ENCODE measurements at places on chromosomes 7 and 10.
A peak's percentile ranks its signal among the peaks of the same experiment; 100 is the strongest.

GRCh38 chr10:124132876-124133275 is 39.5 kb upstream of the CHST15 start:
- DNase-seq = no peak

DNA sequence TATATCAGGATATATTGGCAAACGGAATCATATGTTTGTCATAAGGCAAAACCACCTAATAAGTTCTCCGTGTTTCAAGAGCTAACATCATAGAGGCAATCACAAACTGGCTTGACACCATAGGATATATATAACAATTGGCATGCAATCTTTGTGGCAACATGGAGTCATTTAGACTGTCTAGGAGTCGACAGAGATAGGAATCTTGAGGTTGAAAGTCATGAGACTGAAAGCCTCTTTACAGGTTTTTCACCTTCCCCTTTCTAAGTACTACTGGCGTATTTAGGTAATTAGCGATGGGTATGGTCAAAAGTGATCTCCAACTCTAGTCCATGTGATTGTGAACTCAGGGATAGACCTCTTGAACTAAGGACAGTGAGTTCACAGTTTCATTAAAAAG is 63.7 kb downstream of the THSD7A start:
- DNase-seq = no peak

DNA sequence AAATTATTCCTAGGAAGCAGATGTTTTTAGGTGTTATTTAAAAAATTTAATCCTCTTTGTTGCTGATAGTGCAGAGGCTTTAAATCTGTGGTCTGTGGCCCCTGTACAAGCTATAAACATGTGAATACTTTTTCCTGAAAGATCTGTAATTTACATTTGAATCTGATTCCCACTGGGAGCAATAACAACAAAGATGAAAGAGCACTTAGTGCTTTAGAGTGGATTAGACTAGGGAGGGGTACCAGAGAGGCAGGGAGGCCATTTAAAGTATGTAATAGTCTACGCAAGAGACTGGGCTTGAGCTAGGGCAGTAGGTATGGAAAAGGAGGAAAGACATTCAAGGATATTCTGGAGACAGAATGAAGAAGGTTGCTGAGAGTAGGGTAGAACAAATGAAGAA is 19.1 kb downstream of the BTRC start:
- no peak for DNase-seq

GRCh38 chr10:101485207-101485606 is 102.8 kb downstream of the POLL start:
- DNase-seq = no peak

DNA sequence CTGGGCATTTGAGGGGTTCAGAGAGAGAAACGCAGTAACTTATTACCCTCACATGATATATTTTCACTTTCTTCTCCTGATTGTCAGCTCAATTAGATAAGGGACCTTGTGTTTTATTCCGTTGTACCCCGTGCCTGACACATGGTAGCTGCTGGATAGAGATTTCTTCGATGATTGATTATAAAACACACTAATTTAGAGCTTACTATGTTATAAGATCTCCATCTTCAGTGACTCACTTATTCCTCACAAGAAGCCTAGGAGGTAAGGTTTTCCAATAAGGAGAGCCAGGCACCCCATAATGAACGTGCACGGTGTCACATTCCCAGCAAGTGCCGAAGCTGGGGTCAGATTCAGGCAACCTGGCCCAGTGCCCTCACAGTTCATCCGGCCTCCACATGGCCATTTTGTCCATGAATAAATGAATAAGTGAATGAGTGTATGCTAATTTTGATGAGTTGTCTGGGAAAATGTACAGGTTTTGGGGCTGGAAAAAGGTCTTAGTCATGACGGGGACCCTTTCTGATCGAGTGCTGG is 138.1 kb upstream of the CDCA7L start:
- DNase-seq = no peak

- no peak for DNase-seq
These were observed 35.9 kb downstream of the CCDC3 start for GRCh38 chr10:12965571-12965970.

DNA sequence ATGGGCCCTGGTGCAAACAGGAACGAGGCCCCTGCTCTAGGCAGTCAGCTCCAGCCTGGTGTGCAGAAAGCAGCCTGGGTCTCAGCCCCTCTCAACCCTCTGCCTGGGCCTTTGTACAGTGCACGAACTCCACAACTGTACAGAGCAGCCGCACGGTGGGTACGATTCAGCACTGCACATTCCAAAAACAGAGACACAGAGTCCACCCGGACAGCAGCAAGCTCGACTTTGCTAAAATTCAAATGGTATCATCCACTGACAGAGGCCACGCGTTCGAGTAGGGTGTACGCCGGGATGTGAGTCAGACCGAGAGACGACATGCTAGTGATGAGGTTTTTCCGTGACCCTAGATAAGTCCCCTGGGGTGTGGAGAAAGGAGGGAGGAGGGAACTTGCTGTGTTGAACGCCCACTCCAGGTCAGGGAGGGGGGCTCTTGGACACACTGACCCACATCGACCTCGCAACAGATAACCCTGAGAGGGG is 65.6 kb upstream of the PDGFA start:
- peak; percentile 74 for DNase-seq

- no peak for DNase-seq
These were observed 26.9 kb downstream of the CAV1 start for GRCh38 chr7:116551692-116552091.

- no peak for DNase-seq
These were observed 1104.2 kb upstream of the LRRN3 start for GRCh38 chr7:109986701-109987100.

- DNase-seq = no peak
These were observed 126.9 kb downstream of the KCNMA1 start for GRCh38 chr10:77510695-77511094.

GRCh38 chr10:43938810-43939209 is 290.1 kb upstream of the ZNF32 start:
- no peak for DNase-seq

DNA sequence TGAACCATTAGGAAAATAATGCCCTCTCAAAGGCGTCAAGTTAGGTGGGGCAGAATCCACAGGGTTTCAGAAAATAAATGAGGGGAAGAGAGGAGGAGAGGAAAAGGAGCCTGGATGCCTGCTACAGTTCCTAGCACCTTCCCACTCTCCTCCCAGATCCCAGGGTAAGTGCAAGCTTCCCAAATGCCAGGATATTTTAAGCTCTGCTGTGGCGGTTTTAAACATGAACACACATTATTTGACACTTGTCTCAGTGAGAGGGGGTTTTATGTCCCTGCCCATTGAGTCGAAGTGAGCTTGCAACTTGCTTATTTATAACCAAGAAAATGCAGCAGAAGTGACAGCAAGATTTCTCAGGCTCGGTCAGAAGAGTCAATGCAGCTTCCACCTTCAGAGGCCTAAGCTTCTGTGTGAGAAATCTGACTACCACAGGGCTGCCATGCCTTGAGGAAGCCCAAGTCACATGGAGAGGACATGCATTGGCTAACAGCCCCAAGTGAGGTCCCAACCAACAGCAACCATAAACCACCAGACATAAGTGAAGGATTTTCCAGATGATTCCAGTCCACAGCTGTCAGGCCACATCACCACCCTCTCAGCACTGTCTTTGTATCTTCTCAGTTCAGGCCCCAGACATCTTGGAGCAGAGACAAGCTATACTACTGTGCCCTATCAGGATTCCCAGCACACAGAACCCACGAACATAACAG is 17.9 kb upstream of the BMPER start:
- DNase-seq = no peak

DNA sequence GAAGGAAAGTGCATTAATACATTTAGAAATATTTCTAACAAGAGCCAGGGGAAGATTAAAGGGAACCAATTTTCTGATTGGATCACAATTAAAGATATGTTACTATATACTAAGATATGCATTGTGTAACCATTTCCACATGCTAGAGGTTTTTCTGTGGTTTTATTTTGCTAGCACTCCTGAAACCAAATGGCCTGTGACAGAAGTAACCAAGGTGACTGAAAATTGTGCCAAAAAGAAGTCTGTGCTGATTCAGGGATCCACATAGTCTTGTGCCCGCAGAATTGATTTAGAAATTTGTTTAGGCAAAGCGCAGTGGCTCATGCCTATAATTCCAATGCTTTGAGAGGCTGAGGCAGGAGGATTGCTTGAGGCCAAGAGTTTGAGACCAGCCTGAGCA is 1.8 kb downstream of the CC2D2B start:
- no peak for DNase-seq

DNA sequence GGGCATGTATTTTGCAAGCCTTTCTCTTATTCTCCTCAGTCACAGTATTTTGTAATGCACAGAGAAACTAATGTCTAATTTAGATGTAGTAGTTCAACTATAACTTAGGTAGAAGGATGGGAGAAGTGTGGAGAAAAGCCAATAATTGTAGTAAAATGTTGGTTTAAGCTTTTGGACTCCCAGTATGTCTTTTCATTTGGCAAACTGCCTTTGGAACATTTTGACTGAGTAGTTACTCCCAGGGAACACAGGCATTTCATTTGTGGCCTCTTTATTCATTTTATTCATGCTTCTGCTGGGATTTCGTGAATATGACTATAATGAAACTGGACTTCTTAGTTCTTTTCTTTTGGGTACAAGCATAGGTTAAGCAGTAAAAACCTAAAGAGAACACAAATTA is 79.0 kb downstream of the EXOC4 start:
- no peak for DNase-seq

- DNase-seq = no peak
These were observed 33.0 kb downstream of the UCMA start for GRCh38 chr10:13201132-13201531.

DNA sequence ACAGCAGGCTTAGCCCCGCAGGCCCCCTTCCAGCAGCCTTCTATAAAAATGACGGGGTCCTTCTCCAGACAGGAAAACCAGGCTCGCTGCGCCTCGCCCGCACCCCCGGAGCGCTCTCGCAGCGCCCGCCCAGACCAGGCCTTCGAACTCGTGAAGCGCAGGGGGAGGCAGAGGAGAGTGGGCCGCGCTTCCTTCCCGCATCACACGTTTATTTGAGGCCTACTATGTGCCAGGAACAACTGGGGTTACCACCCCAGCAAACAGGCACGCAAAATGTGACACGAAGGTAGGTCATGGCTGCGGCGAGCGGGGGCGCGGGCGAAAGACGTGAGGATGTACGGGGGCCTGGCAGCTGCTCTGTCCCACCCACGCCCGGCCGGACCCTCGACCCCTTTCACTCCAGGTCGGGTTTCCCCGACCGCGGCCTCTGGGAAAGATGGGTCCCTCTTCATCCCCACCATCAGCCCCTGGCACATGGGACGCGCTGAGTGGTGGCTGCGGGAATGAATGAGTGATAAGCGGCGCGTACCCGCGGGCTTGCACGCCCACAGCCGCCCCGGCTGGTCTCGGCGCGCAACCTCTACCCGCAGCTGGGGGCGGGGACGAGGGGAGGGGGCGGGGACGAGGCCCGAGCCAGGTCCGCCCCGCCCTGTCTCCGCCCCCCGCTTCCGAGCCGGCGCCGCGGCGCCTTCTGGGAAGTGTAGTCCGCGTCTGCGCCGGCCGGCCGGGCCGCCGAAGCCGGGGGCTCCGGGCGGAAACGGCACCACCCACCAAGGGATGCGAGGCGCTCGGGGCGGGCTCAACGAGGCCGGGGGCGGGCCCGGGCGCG is 59.1 kb downstream of the ZNF467 start:
- DNase-seq = peak; percentile 93

GRCh38 chr7:46281071-46281470 is 360.0 kb upstream of the IGFBP3 start:
- no peak for DNase-seq

- DNase-seq = no peak
These were observed 21.0 kb upstream of the ASB15 start for GRCh38 chr7:123580406-123581161.

GRCh38 chr10:90775351-90776028 is 82.3 kb downstream of the HTR7 start:
- no peak for DNase-seq

DNA sequence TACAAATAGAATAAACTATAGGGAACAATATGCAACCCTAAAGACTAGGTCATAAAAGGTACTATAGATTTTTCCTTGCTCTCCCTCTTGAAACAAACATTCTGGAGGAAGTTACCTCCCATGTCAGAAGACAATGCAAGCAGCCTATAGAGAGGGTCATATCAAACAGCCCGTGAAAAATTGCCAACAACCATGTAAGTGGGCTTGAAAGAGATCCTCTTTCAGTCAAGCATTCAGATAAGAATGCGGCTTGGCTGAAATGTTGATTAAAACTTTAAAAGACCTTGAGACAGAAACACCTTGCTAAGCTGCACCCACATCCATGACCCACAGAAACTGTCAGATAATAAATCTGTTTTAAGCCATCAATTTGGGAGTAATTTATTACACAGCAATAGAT is 526.6 kb upstream of the GHITM start:
- DNase-seq = no peak

- DNase-seq = no peak
These were observed 179.9 kb downstream of the NRP1 start for GRCh38 chr10:33154590-33154989.

- no peak for DNase-seq
These were observed 74.6 kb downstream of the PDGFA start for GRCh38 chr7:445020-445419.

- DNase-seq = no peak
These were observed 72.6 kb downstream of the COPG2 start for GRCh38 chr7:130595986-130596385.

DNA sequence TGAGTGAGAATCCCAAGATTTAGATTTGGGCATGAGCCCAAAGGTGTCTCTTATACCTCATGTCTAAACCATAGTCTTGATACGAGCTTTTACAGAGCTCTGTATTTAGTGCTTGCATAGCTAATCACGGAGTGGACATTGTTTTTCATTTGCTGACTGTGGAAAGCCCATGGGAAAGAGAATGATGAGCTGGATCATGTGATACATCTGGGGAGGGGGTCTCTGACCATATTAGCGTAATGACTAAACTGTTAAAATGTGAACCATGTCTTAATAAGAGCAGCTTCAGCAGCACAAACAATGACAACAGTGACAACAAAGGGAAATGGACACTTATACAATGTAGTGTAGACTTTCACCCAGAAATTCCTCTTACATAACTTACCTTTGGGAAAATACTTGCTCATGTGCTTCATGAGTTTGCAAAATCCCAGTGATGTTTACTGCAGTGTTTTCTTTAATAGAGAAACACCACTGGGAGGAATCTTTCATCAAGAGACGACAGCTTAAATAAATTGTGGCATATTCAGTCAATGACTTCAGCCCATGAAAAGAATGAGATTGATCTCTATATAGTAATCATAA is 44.0 kb upstream of the ITGB1 start:
- DNase-seq = no peak

GRCh38 chr10:110764378-110764777 is 107.3 kb upstream of the PDCD4 start:
- no peak for DNase-seq

- no peak for DNase-seq
These were observed 17.9 kb upstream of the PSMG3 start for GRCh38 chr7:1587738-1588137.

- DNase-seq = peak; percentile 26
These were observed 104.0 kb downstream of the SLIT1 start for GRCh38 chr10:97081621-97082235.

Data from activated CD4-positive, alpha-beta T cell treated with anti-CD3 and anti-CD28 coated beads, Interleukin-2, amount 50 U/mL, for 24 hours (primary cell).